ENCODE measurements at places on chromosomes 7 and 10.
A peak's percentile ranks its signal among the peaks of the same experiment; 100 is the strongest.

GRCh38 chr7:64863021-64863420 is 40.1 kb upstream of the ZNF273 start:
- no peak for DNase-seq

GRCh38 chr10:97063271-97063982 is 122.3 kb downstream of the SLIT1 start:
- DNase-seq, result no peak

- no peak for DNase-seq
These were observed 970.1 kb upstream of the ZNF722 start for GRCh38 chr7:63028376-63029206.

DNA sequence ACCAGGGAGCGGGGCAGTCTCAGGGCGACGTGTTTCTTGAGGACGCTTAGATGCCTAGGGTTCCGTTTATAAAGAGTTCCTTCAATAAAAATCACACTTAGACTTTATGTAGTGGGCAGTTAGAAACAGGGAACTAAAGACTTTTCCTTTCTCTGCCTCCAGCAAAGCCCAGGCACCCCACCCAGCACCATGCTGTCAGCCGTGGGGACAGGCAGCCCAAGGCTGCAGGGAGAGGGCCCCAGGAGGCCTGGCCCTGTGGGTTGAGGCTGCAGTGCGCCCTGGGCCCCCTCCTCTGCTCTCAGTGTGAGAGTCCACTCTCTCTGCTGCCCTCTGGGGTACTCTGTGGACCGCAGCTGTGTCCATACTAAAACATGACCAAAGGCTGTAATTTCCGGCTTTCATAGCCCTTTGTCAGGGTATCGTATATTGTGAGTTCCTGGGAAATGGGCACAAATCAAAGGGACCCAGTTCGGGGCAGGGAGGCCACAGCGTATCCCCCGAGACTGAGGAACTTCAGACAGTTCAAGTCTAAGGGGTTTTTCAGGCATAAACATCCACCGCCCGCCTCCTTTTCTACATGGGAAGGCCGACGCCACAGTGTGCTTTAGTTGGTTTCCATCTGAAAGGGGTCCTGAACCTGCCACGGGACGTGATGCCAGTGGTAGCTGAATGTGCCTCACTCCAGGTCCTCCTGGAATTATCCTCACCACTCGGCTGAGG is 59.7 kb downstream of the DNAJB6 start:
- no peak for DNase-seq

DNA sequence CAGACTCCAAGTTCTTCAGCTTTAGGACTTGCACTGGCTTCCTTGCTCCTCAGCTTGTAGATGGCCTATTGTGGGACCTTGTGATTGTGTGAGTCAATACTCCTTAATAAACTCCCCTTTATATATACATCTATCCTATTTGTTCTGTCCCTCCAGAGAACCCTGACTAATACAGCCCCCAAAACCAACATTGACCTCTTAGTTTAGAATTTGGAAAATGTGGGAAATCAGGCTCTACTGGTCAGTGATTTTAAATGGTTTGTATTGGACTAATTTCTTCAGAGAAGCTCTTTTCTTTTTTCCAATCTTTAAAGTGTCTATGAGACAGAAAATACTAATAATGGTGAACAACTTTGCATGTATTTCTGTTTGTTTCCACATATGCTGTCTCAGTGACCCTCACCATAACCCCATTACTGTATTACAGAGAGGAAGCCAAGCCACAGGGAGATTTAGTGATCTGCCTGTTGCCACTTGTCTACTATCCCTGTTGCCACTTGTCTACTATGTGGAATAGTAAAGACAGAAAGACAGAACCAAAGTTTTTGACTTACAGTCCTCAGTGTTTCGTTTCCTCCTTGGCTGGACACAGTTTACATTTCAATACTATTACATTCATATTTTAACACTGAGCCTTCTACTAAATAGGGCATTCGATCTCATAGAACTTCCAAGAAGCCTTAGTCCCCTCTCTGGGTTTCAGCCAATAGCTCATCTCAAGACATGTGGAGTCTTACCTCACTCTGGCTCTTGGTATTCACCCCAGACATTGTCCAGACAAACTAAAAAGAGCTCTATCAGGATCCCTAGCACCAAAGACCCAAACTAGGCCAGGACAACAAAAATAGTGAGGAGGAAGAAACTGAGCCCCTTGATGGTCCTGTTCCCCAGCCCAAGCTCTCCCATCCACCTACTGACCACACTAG is 121.0 kb downstream of the AKR1D1 start:
- DNase-seq, result no peak

DNA sequence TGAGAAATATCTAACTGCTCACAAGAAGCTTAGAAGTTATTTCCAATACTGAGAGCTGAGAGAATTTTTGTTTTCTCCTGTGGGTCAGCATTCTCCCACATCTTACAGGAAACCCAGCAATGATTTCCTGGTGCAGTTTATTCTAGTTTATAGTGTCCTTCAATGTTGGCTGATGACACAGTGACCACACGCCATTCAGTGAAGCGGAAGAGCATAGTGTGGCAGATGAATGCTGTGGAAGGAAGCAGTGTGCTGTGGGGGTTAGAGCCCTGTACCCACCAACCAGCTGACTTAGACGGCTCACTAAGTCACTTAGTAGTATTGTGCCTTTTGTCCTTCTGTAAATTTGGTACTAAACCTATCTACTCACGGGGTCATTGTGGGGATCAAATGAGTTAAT is 1.4 kb upstream of the TMEM26 start:
- DNase-seq, result no peak

DNA sequence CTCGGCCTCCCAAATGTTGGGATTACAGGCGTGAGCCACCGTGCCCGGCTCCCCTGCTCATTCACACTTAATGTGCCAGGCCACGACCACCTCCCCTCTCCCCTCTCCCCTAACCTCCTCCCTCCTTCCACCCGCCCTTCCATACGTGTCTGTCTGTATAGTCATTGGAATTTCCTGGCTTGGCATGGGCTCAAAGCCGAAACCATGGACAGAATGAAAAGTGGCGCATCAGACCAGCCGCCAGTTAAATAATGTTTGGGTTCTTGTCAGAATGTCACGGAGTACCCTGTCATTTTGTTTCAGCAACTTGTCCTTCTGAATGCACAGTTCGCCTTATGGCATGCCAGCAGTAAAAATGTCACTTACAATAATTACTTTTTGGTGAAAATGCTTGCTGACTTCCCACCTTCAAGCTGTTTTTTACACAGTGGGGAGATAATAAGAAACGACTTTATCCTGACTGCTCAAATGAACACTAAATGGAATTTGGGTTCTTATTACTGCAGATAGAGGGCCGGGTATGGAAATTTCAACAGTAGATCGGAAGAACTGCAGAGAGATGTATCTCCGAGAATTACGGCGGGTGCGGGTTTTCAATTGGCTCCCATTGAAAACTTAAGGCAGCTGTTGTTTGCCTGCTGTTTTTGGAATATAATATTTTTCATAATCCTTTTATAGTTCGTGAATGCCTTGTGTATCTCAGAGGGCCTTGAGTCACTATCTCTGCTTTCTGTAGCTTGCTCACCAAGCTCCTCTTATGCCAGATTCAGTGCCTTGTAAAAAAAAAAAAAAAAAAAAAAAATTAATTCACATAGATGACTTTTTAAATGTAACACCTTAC is 65.5 kb upstream of the SH2B2 start:
- DNase-seq, result peak; percentile 30

- DNase-seq, result no peak
These were observed 8.1 kb downstream of the PDE1C start for GRCh38 chr7:32062150-32062549.

DNA sequence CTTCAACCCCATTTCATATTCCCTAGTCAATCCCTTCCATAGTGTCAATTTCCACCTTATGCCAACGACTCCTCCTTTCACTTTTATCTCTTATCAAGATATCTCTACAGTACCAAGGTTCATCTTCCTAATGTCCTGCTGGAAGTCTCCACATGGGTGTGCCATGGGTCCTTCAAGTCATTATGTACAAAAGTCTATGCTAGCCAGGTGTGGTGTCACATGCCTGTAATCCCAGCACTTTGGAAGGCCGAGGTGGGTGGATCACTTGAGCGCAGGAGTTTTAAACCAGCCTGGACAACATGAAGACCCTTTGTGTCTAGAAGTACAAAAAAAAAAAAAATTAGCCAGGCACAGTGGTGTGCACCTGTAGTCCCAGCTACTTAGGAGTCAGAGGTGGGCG is 47.6 kb downstream of the PRTFDC1 start:
- DNase-seq, result no peak

DNA sequence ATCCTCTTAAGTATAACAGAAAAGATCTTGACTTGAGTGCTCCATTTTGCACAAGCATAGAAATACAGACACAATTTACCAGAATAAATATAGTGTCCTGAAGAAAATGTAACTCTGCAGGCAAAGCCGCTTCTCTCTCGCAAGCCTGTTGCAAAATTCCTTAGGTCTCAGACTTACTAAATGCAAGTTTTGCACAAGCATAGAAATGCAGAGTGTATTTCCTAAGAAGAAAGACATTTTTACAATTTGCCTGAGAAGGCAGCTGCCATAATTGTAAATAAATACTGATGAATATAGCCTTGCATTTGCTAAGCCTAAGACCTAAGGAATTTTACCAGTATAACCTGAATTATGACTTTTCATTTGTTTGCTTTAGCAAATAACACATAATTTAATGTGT is 67.1 kb downstream of the AGMO start:
- no peak for DNase-seq

GRCh38 chr7:23594879-23595604 is 2.1 kb upstream of the CCDC126 start:
- no peak for DNase-seq

- DNase-seq, result no peak
These were observed 9.9 kb downstream of the OR9A2 start for GRCh38 chr7:143016996-143017395.

Data from HS-5 (cell line).